ENCODE measurements at places on chromosomes 6 and 20. TPM values are rescaled to one million over a fixed set of nuclear protein-coding genes. Genes with fewer than 3 reads are reported as not detected.

The ACSS1 gene
- 61.8 TPM for total RNA-seq

The SAMD3 gene
- not detected for total RNA-seq

The KIF3B gene
- 14.4 TPM for total RNA-seq

The MCHR2 gene
- not detected for total RNA-seq

The CYP24A1 gene
- not detected for total RNA-seq

The NOX3 gene
- total RNA-seq: not detected

The AVP gene
- not detected for total RNA-seq

The CENPW gene
- total RNA-seq: 1.0 TPM

All from right cardiac atrium (tissue), 5 donors.